ENCODE measurements at places on chromosomes 6 and 20.

GRCh38 chr6:155909710-155910109, 454.1 kb upstream of the NOX3 start:
- DNase-seq = no peak

DNA sequence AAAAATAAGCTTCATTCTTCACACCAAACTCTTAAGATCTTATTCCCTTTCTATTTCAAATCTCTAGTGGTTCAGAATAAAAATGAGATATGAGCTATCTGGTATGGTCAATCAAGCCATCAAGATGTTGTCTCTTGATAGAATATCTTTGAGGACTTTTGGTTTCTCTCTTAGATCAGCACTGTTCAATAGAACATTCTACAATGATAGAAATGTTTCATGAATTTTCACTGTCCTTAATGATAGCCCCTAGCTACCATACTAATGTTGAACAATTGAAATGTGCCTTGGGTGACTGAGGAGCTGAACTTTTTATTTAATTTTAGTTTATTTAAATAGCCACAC, 24.1 kb upstream of the HINT3 start:
- DNase-seq = no peak

DNA sequence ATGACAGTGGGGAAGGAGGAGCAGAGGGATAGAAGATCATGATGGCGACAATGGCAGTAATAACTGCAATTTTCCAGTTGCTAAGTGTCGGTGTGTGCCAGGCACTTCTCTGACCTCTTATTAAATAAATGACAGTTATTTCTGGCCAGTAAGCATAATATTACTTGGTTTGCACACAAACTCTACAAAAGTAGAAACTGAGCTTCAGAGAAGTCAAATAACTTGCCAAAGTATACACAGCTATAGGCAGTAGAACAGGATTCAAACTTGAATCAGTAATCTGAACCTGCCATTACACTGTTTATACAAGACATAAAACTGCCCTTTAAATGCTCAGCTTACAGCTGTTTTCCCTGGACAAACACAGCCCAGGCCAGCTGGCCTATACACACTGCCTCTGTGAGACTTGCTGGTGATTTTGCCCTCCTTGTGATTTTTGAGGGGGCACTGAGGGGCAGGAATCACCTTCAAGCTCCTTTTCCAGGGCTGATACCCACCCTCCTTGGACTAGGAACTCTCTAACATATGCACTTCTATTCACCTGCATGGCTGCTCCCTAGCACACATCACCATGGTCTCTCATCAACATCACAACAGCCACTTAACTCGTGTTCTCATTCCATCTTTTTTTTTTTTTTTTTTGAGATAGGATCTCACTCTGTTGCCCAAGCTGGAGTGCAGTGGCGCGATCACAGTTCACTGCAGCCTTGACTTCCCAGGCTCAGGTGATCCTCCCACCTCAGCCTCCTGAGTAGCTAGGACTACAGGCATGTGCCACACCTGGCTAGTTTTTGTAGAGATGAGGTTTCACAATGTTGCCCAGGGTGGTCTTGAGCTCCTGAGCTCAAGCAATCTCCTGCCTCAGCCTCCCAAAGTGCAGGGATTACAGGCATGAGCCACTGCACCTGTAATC, 63.6 kb downstream of the SLC23A2 start:
- no peak for DNase-seq

GRCh38 chr20:32536851-32537656, 48.1 kb downstream of the NOL4L start:
- DNase-seq = no peak

DNA sequence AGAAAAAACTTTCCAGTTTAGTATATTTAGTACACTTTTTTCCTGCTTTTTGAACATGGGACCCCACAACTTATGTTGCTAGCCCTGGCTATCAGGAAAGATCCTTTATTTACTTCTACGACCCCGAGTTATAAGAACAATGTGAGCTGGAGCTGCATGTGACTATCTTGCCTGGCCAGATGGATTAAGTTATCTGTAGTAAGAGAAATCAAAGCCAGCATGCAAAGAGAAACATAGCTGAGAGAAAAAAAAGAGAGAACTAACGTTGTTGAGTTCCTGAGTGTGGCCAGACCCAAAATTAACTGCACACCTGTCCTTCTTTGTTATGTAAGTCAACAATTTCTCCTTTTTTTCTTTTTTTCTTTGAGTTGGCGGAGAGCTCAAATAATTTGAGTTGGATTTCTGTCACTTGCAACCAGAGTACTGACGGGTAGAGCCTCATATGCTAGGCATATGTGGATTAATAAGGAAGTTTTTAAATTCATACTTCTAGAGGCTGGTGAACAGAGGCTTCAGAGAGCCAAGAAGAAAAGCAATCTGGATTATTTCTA, 219.5 kb downstream of the HACE1 start:
- no peak for DNase-seq

DNA sequence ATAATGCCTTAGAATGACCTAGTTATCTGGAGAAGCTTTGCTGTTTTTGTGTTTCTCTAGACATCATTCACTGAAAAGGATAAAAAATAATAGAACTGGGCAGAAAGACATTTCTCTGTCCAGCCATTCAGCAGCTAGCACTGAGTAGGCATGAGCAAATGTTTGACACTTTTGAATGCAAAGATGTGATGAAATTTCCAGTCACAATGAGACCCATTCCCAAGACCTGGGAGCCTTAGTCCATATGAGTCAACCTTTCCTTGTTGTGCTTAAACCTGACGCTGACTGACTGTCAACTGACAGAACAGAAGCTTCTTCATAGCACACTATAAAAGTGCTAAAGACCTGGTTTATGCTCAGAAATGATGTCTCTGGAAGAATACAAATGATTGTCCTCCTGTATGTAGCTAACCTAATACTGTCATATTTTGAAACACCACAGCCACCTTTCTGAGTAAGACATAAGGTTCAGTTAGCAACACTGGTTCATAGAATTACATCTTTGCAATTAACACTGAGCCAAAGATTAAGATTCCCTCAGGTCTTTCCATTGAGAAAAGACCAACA, 17.1 kb downstream of the RALGAPA2 start:
- DNase-seq = no peak

GRCh38 chr6:26333476-26334297, 31.3 kb upstream of the BTN3A2 start:
- DNase-seq = no peak

DNA sequence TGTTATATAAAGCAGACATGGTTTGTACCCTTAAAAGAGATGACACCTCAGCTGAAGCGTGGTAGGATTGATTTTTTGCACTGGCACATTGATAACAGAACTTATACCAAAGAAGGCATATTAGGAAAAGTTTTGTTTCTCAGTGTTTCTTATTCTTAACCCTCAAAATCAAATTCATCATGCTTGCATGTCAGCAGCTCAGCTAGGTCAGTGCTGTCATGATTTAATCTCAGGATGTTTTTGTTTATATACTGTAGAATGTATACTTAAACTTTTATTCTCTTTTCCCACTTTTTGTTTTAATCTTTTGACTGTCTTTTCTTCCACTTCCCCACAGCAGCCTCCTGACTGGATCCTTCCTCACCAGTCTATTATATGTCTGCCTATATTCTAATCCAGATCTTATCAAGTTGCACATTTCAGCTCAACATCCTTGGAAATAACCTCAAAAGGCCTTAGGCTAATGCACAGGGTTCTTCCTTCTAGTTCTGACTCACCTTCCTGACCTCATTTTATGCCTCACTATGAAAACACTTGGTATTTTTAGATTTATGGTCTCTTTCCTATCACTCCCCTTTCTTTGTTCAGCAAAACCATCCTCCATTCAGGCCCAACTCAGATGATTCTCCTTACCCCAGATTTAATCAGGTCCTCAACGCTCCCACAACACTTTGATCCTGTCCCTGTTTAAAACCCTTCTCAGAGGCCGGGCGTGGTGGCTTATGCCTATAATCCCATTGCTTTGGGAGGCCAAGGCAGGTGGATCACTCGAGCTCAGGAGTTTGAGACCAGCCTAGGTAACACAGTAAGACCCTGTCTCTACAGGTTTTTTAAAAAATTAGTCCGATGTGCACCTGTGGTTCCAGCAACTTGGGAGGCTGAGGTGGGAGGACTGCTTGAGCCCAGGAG, 7.2 kb downstream of the HEBP2 start:
- no peak for DNase-seq

DNA sequence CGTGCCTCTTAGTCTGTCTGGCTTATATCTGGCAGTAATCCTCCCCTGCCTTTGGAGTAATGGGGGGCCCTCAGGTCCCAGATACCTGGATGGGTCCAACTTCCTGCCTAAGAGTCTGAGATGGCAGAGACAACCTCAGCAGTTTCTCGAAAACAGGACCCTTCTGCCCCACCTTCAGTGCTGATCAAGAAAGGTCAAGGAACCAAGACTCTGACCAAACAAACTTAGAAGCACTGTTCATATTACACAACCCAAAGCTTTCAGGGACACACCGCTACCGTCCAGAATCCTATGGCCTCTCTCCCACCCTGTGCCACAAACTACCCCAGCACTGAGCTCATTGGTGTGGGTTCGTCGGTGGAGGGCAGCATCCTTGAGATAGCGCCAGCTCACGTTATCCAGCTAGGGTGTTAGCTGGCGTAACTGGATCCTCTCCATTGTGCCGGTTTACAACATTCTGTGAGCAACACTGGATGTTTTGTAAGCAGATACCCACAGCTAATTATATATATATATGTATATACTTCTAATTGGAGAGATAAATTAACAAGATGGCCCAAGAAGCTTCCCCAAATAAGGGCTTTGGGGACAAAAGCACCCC, 7.6 kb upstream of the TMC2 start:
- no peak for DNase-seq

GRCh38 chr6:111722179-111722731, 116.6 kb upstream of the TRAF3IP2 start:
- no peak for DNase-seq

DNA sequence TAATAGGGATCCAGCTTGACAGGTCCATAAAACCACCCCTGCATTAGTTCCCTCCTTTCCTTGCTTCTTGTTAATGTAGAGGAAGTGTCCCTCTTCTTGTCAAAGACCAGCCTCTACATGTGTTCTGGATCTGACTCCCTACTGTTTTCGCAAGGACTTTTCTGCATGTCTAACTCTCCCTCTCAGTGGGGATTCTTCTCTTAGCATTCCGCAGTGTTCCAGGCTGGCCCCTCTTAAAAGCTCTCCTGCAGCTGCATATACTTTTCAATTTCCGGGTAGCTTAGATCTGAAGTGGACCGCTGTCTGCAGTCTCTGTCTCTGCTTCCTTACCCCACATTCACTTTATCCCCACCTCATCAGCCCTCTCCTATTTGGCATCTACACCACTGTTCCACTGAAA, 96.1 kb upstream of the MAN1A1 start:
- DNase-seq = no peak

DNA sequence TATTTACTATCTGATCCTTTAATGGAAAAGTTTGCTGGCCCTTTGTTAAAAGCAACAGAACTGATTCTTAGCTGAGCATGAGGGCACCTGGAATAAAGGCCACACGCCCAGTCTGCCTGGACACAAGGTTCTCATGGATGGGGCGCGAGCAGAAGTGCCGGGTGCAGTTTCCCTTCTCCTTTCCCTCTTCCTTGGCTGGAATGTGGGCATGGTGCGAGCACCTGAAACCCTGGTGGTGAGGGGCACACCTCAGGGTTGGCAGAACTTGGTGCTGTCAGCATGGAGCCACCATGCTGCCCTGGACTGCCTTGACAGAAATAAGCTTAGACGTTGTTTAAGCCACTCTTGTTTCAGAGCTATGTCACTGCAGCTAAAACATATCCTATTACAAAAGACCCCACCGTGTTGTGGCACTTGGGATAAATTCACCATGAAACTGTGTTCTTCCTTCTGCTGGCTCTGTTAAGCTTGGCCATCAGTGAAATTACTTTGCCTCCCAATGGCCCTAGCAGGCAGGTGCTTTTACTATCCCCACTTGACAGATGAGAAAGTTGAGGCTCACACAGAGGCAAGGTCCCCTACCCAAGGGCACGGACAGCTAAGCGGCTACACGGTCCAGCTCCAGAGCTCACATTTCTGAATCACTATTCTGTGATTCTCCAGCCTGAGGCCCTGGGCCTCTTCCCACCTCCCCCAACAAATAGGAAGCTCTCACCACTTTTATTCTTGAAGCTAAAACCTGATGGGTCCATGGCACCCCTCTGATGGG, 115.9 kb downstream of the PREX1 start:
- DNase-seq = no peak

GRCh38 chr20:24160563-24161281, 172.1 kb upstream of the GGTLC1 start:
- no peak for DNase-seq

- peak; percentile 8 for DNase-seq
Observed at GRCh38 chr6:118354641-118355040, 193.5 kb upstream of the PLN start.
